ENCODE measurements at places on chromosomes 4 and X.

- DNase-seq = peak; percentile 84
These were observed 98.9 kb downstream of the HPGD start for GRCh38 chr4:174423257-174423944.

- no peak for DNase-seq
These were observed 42.4 kb downstream of the PPP3CA start for GRCh38 chr4:101304916-101305315.

DNA sequence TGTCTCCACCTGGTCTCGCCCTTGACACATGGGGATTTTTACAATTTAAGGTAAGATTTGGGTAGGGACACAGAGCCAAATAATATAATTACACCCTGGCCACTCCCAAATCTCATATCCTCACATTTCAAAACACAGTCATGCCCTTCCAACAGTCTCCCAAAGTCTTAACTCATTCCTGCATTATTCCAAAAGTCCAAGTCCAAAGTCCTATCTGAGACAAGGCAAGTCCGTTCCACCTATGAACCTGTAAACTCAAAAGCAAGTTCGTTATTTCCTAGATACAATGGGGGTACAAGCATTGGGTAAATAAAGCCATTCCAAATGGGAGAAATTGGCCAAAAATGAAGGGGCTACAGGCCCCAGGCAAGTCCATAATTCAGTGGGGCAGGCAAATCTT, 380.8 kb downstream of the CXXC4 start:
- DNase-seq = no peak

DNA sequence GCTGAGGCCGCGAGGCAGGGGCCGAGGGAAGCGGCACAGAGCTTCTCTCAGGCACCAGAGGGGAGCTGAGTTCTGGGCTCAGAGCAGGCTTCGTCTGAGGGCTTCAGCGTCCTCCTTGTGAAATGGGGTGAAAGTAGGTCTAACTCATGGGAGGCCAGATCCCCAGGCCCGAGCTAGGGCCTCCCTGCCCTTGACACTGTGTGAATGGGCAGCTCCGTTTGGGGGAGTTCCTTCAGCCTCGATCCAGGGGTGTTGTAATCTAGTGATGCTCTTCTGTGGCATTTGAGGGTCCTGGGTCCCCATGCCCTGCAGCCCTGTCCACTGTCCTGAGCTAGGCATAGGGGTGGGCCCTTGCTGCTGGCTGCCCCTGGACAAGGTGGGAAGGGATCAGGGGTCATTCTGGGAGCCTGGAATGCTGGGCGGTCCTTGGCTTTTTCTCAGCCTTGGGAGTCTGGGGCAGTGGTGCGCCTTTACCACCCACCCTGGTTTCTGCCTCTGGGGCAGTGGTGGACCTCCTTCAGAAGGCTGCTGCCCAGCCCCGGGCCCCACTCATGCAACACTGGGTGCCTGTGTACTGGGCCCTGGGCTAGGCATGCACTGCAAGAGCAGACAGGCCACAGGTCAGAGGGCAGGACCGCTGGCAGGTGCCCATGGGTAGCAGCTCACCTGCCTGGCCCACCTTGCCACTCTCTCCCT, 4.1 kb downstream of the SH3BP2 start:
- DNase-seq = no peak

GRCh38 chr4:127379499-127379898, 253.3 kb upstream of the INTU start:
- no peak for DNase-seq
